NCI-H774 (cell line): ENCODE measurements at places on chromosomes 5 and 9.

- DNase-seq: no peak
Measured at GRCh38 chr9:78325343-78325742, 28.4 kb downstream of the PSAT1 start.

DNA sequence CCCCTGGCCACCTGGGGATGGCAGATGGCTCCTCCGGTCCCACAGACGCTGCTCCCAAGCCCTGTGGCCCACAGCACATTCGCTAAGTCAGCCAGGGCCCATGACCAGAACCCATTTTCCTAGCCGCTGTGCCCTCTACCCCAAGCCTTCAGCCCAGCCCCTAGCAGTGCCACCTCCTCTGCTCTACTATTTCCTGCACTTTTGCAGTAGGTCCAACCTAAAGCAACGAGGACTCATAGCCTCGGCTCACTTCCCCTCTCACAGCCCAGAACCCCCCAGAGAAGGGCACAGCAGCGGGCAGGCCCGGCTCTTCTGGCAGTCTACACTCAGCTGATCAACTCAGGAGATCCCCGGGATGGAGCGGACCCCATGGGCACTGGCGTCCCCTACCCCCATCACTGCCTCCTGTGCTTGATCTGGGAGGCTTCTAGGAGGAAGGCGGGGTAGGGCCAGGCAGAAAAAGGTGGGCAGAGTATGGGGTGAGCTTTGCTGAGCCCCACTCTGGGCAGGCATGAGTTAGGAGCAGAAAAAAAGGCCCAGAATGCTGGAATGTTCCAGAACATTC lies 111.2 kb downstream of the ZNF354C start:
- no peak for DNase-seq

GRCh38 chr5:31361234-31361633 lies 167.7 kb downstream of the CDH6 start:
- DNase-seq: no peak

DNA sequence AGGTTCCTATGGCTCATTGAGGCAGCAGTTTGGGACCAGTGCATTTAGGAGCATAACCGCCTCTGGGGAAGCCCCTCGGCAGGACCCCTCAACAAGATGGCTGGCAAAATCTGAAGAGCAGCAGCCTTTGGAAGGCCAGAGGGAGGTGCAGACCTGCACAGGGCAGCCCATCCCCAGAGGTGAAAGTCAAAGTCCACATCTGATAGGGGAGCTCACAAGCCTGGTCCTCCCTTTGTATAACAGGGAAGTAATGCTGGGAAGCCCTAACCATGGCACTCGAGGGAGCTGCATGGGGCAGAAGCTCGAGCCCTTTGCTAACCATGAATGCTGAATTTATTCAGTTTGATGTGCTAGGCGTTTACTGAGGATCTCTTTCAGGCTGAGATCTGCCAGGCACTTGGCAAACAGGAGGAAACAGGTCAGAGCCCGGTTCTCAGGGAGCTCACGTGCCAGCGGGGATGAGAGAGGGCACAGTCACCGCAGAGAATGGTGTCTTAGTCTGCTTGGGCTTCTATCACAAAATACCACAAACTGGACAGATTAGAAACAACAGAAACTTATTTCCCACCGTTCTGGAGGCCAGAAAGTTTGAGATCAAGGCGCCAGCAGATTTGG lies 114.1 kb downstream of the GABBR2 start:
- no peak for DNase-seq

- no peak for DNase-seq
Measured at GRCh38 chr5:178672630-178673029, 45.8 kb upstream of the CLK4 start.

- no peak for DNase-seq
Measured at GRCh38 chr5:37724395-37725125, 115.3 kb downstream of the GDNF start.
